ENCODE measurements at places on chromosomes 2 and 18. TPM values are rescaled to one million over a fixed set of nuclear protein-coding genes. Genes with fewer than 3 reads are reported as not detected.
A peak's percentile ranks its signal among the peaks of the same experiment; 100 is the strongest.

DNA sequence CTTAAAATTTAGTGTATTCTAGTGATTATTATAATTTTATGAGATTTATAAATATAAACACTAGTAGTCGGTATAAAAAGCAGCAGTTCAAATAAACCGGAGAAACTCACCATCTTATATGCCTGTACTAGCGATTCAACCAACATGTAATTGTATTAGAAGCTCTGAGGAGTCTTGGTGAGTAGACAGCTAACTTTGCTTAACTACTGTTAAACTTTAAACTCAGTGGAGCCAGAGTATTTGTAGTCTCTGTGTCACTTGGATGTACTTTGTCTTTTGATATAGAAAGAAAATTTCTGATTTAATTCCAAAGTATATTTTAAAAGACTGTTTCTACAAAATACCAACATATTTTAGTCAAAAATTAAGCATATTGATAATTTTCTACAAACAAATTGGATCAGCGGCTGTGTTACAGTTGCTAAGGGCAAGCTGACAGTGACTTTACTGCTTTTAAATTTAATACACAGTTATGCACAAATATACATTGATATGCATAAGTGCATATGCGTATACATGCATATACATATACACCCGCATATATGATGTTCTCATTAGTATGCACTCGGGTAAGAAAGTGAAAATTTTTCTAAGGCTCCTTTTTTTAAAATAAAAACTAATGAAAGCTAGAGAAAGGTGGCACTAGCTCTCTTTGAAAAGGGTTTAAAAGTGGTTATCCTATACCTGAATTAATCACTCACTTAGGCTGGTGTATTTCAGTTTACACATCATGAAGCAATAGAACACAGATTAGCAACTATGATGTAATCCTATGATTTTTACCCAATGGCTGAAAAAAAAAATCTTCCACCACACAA lies 374.5 kb downstream of the NCKAP5 start:
- no peaks in the 10 kb centered on the region for H3K27me3 ChIP-seq
- no peak overlapping the region for H3K27ac ChIP-seq
- H3K36me3 ChIP-seq = no peaks in the 10 kb centered on the region
- no peak overlapping the region for H3K4me3 ChIP-seq
- no peaks in the 10 kb centered on the region for H3K4me1 ChIP-seq

DNA sequence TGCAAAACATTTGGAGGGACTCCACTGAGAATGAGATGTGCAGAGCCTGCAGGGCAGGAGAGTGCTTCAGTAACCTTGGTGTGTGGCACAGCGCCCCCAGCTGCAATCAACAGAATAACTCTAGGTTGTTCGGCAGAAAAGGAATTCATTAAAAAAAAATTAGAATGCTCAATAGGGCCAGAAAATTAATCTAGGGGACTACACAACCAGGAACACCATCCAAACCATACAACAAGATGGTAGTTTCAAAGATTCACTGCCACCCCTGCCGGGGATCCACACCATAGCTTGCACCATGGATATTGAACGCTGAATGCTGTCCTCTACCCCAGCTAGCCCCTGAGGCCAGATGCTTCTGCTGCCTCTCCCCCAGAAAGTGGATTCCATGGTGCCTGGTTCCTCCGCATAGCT lies 50.1 kb downstream of the THUMPD2 start:
- no peak overlapping the region for H3K4me3 ChIP-seq
- no peaks in the 10 kb centered on the region for H3K36me3 ChIP-seq
- no peaks in the 10 kb centered on the region for H3K4me1 ChIP-seq
- peak overlapping the region; percentile 37 for H3K27ac ChIP-seq
- DNase-seq = peak; percentile 56

DNA sequence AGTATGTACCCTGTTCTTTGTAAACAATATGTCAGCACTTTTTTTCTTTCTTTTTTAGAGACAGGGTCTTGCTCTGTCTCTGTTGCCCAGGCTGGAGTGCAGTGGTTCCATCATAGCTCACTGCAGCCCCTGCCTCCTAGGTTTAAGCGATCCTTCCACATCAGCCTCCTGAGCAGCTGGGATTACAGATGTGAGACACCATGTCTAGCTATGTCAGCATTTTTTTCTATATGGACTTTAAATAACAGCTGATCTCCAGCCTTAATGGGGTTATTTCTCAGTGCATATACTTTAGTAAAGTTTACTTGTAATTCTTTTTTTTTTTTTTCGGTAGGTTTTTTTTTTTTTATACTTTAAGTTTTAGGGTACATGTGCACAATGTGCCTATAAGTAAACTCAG lies 26.6 kb downstream of the ABCG5 start:
- peaks cover 7% of the 10 kb centered on the region for H3K36me3 ChIP-seq
- no peaks in the 10 kb centered on the region for H3K27me3 ChIP-seq
- H3K4me1 ChIP-seq = no peaks in the 10 kb centered on the region
- no peak overlapping the region for H3K4me3 ChIP-seq

GRCh38 chr18:32701313-32701712 lies 71.5 kb downstream of the KLHL14 start:
- DNase-seq = no peak
- H3K27ac ChIP-seq = no peak overlapping the region
- no peak overlapping the region for H3K4me3 ChIP-seq
- no peaks in the 10 kb centered on the region for H3K27me3 ChIP-seq
- no peaks in the 10 kb centered on the region for H3K4me1 ChIP-seq

DNA sequence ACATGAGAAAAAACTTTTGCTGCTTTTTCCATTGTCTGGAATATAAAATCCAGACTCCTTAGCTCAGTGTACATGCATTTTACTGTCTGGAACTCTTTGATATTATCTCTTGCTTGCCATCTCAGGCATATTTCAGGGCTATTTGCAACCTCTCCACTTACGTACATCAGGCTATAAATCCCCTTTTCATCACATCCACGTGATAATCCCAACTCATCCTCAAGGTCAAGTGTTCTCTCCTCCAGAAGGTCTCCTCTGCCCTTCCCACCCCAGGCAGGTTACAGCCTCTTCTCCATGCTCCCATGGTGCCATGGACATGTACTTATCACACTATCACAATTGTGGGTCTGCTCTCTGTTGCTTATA lies 202.5 kb upstream of the RBMS1 start:
- DNase-seq = no peak
- H3K27me3 ChIP-seq = no peaks in the 10 kb centered on the region
- H3K4me3 ChIP-seq = no peak overlapping the region
- no peaks in the 10 kb centered on the region for H3K4me1 ChIP-seq

DNA sequence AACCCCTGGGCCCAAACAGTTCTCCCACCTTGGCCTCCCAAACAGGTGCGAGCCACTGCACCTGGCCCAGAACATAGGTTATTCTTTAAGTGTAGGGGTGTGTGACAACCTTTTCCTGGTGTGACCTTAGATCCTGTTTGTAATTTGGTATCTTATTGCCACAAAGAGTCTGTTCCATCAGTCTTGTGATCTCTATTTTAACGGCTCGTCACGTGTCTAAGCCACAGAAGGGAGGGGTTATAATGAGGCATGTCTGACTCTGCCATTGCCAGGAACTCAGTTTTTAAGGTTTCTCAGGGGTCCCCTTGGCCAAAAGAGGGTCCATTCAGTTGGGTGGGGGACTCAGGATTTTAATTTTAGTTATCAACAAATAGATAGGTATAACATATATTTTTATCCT lies 4.4 kb upstream of the ALS2 start:
- H3K27ac ChIP-seq = no peak overlapping the region
- H3K4me1 ChIP-seq = no peaks in the 10 kb centered on the region
- H3K4me3 ChIP-seq = no peak overlapping the region
- no peaks in the 10 kb centered on the region for H3K36me3 ChIP-seq
- H3K27me3 ChIP-seq = no peaks in the 10 kb centered on the region

GRCh38 chr18:24187689-24188088 lies 48.8 kb downstream of the CABYR start:
- no peak for DNase-seq
- H3K36me3 ChIP-seq = no peaks in the 10 kb centered on the region
- H3K4me1 ChIP-seq = no peaks in the 10 kb centered on the region
- no peak overlapping the region for H3K27ac ChIP-seq
- no peaks in the 10 kb centered on the region for H3K27me3 ChIP-seq
- no peak overlapping the region for H3K4me3 ChIP-seq

- peak overlapping the region; percentile 20 for H3K27ac ChIP-seq
- DNase-seq = no peak
- H3K36me3 ChIP-seq = no peaks in the 10 kb centered on the region
- no peak overlapping the region for H3K4me3 ChIP-seq
- H3K27me3 ChIP-seq = no peaks in the 10 kb centered on the region
These were observed 117.6 kb upstream of the FOSL2 start for GRCh38 chr2:28274911-28275685.

GRCh38 chr2:25257931-25258846 lies 83.5 kb downstream of the DNMT3A start:
- H3K27me3 ChIP-seq = no peaks in the 10 kb centered on the region
- no peak for DNase-seq
- H3K4me1 ChIP-seq = no peaks in the 10 kb centered on the region
- no peaks in the 10 kb centered on the region for H3K36me3 ChIP-seq

GRCh38 chr2:198060277-198060676 lies 255.9 kb downstream of the PLCL1 start:
- no peak for DNase-seq
- H3K4me1 ChIP-seq = no peaks in the 10 kb centered on the region
- no peak overlapping the region for H3K27ac ChIP-seq
- no peak overlapping the region for H3K4me3 ChIP-seq
- no peaks in the 10 kb centered on the region for H3K27me3 ChIP-seq
- H3K36me3 ChIP-seq = no peaks in the 10 kb centered on the region

DNA sequence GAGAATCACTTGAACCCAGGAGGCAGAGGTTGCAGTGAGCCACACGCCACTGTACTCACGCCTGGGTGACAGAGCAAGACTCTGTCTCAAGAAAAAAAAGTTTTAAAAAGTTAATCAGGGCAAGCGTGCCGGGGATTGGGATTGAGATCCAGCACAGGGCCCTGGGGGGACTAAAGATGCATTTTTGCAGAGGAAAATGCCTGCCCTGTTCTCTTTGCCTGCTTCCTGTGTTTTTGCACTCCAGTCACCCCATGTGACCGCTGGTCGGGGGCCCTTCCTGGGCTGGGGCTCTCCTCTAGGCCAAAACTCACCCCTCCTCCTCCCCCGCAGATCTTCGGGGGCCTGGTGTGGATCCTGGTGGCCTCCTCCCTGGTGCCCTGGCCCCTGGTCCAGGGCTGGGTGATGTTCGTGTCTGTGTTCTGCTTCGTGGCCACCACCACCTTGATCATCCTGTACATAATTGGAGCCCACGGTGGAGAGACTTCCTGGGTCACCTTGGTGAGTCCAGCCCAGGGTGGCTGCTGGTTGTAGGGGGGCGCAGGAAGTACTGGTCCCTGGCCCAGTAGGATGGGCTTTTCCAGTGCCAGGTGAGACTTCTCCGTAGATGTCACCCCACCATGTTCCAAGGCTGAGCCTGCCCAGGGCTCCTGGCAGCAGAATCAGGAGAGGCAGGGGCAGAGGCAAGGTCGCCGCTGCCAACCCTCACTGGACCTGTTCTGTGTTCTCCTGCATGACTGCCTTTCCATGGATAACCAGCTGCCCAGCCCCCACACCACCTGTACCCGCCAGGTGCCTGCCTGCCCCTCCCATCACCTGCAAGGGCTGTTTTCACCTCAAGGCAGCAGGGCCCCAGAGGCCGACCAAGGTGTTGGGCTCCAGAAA lies 22.4 kb downstream of the MAL start:
- no peak overlapping the region for H3K27ac ChIP-seq
- H3K36me3 ChIP-seq = no peaks in the 10 kb centered on the region
- no peak overlapping the region for H3K4me3 ChIP-seq
- peaks cover 4% of the 10 kb centered on the region for H3K4me1 ChIP-seq
- H3K27me3 ChIP-seq = peaks cover 3% of the 10 kb centered on the region

DNA sequence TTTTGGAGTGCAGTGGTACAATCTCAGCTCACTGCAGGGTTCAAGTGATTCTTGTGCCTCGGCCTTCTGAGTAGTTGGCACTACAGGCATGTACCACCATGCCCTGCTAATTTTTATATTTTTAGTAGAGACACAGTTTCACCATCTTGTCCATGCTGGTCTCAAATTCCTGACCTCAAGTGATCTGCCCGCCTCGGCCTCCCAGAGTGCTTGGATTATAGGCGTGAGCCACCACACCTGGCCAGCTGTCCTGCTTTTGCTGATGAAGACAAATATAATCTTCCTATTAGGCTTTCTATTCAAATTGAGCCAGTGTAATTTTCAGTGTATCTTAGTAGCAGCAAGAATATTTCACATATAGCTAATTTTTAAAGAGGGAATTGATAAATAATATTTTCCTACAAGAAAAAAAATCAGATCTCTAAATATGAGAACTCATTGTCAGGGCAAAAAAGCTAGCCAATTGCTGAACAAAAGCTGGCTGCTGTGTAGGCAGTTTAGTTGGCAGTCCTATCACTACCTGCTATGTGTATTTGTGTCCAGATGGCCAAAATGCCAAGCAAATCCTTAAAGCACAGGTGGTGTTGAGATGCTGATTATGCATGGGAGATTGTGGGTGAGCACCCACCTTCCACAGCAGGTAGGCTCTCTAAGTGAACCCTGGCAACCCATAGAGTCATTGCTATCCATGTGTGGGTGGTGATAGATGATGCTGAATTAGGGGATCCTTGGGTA lies 60.8 kb upstream of the STAM2 start:
- H3K4me1 ChIP-seq = no peaks in the 10 kb centered on the region
- H3K36me3 ChIP-seq = no peaks in the 10 kb centered on the region
- no peaks in the 10 kb centered on the region for H3K27me3 ChIP-seq
- no peak overlapping the region for H3K27ac ChIP-seq
- no peak for DNase-seq

- DNase-seq = no peak
- H3K36me3 ChIP-seq = no peaks in the 10 kb centered on the region
- H3K4me1 ChIP-seq = peaks cover 7% of the 10 kb centered on the region
- H3K27me3 ChIP-seq = no peaks in the 10 kb centered on the region
- peak overlapping the region; percentile 68 for H3K4me3 ChIP-seq
- no peak overlapping the region for H3K27ac ChIP-seq
These were observed 1.2 kb upstream of the CYP20A1 start for GRCh38 chr2:203237346-203238238.

- no peak overlapping the region for H3K4me3 ChIP-seq
- DNase-seq = no peak
- H3K36me3 ChIP-seq = no peaks in the 10 kb centered on the region
- peaks cover 13% of the 10 kb centered on the region for H3K4me1 ChIP-seq
These were observed 21.4 kb upstream of the RHOB start for GRCh38 chr2:20425371-20425881.

GRCh38 chr2:168137510-168138180 lies 109.8 kb downstream of the STK39 start:
- H3K36me3 ChIP-seq = no peaks in the 10 kb centered on the region
- no peaks in the 10 kb centered on the region for H3K4me1 ChIP-seq
- no peak overlapping the region for H3K4me3 ChIP-seq

- DNase-seq = no peak
- no peaks in the 10 kb centered on the region for H3K27me3 ChIP-seq
- no peaks in the 10 kb centered on the region for H3K36me3 ChIP-seq
- H3K4me3 ChIP-seq = peak within 1 kb of the TSS; percentile 37
These were observed at the start of gene CFAP65 for GRCh38 chr2:219041252-219041651. Gene CFAP65, minus strand, starts transcription at chr2:219041516. Its CDS starts 2,468 bp downstream, at chr2:219039048.

ABCG8 gene
- total RNA-seq = not detected

TANC1 gene
- 58.4 TPM for total RNA-seq

MOCOS gene
- total RNA-seq = 9.7 TPM

SLC30A3 gene
- not detected for total RNA-seq

ANXA4 gene
- total RNA-seq = 65.6 TPM

MOGAT1 gene
- total RNA-seq = not detected

GPATCH11 gene
- 8.9 TPM for total RNA-seq
